ENCODE measurements at places on chromosomes 3 and 15.
A peak's percentile ranks its signal among the peaks of the same experiment; 100 is the strongest.

DNA sequence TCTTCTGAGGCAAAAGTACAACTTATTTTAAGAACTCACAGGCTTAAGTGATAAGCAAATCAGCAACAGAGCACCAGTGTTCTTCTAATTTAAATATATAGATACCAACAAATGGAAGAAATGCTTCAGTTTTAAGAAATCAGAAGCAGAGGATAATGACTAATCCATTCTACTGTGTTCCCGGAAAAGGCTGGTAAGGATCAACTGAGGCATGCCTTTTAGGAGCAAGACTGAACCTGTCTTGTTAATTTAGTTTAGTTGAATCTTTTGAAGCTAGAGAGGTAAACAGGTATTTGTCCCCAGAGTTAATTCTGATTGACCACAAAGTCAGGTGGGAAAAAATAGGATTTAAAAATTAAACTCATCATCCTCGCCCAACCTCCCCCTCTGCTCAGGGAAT lies 51.8 kb downstream of the TAMM41 start:
- DNase-seq: no peak

- DNase-seq: no peak
Observed at GRCh38 chr15:58052334-58052733, 13.2 kb downstream of the ALDH1A2 start.

DNA sequence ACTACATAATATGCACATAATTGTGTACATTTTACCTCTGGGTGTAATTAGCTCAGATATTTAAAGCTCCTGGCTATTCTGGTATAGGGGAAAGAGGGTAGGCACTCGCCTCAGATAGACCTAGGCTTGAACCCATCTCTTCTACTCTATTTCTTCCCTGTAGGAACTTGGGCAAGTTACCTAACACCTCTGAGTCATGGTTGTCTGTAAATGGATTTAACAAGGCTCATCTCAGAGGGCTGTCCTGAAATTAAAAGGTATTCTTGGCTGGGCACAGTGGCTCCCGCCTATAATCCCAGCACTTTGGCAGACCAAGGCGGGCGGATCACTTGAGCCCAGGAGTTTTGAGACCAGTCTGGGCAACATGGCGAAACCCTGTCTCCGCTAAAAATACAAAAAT lies 30.7 kb downstream of the NANOGP8 start:
- DNase-seq: no peak

GRCh38 chr3:108102420-108103039 lies 11.7 kb upstream of the CD47 start:
- no peak for DNase-seq

DNA sequence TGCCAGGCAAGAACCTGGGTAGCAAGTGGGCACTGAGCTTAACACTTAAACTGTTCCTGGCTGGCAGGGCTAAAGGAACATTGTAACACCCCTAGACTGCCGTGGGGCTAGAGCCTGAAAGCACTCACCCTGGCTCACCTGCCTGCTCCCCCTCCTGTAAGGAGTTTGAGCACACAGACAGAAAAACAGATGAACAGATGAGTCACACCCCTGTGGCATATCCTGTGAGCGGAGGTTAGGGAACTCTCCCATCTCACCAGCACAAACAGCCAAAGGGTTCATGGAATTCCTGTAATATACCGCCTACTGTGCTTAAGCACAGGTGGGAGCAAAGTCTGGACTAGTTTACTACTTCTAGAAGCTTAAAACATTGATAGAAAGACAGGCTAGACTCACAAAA lies 300.1 kb downstream of the ROBO1 start:
- DNase-seq: no peak

- DNase-seq: no peak
Observed at GRCh38 chr3:150968341-150969035, 4.0 kb downstream of the CLRN1 start.

GRCh38 chr3:130975251-130975650 lies 51.4 kb downstream of the ASTE1 start:
- DNase-seq: no peak

DNA sequence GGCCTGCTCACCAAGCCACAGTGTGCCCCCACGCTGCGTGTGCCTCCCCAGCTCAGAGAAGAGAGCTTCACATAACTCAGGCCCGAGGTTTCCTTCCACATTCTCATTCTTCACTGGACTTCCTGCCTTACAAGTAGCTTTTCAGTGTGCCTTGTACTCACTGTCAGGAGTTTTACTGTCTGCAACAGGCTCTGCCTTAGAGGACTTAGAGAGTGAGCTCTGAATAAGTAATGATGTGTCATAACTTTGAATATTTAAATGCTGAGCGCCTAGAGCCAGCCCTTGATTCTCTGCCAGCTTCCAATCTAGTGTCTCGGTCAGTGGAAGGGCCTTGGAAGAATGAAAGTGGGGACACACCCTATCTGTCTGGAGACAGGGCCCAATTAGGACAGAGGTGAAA lies 41.8 kb downstream of the ITGB5 start:
- no peak for DNase-seq

DNA sequence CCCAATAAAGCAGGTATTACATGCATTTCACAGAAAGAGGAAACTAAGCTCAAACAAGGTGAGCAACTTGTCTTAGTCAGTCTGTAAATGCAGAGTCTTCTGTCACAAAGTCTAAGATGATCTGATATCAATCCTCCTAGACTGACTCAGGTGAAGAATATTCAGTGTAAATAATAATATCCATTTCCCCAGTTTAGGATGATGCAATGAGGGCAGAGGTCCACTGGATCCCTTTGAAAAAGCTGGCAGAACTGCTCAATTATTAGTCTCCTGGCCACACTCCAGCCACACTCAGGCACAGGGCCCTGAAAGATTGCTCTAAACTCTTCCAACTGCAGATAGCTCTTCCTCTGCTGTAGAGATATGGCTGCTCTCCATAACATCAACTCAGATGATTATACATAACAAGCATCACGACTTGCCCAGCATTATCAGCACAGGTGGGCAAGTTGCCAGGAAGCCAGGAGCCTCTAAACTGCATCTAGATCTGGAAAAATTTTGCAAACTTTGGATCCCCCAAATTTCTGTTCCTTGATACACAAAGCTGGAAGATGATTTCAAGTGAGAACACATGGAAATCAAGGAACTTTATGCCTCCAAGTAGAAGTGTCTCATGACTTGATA lies 129.8 kb upstream of the CPNE4 start:
- DNase-seq: no peak

- DNase-seq: no peak
Observed at GRCh38 chr3:39208463-39209055, 16.2 kb upstream of the XIRP1 start.

DNA sequence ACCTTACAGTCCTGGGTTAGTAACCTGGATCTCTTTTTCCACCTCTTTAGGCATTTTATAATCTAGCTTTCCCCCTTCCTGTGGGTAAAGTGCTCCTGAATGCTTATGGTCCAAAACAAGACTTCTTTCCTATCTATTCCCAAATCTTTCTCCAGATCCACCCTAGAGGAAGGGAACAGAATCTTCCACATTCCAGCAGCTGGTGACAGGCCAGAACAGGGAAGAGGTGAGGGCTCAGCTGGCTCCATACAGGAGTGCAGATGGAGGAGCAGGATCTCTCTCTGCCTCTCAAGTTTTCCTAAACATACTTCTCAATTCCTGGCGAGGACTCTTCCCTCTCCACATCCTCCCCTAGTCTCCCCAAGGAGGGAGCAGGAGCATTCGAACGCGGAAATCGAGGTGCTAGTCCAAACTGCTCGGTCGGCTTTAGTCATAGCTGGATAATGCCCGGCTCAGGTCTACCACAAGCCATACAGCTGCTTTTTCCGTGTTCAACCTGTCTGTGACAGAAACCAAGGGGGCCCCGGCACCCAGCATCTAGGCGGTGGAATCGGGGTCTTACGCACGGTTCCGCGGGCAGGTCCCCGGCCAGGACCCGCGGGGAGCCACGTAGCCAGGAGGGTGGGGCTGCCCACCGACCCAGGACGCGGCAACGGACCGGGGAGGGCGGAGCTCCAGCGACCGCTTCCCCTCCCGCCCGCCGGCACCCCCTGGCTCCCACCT lies 4.0 kb downstream of the RASSF1 start:
- peak; percentile 58 for DNase-seq

DNA sequence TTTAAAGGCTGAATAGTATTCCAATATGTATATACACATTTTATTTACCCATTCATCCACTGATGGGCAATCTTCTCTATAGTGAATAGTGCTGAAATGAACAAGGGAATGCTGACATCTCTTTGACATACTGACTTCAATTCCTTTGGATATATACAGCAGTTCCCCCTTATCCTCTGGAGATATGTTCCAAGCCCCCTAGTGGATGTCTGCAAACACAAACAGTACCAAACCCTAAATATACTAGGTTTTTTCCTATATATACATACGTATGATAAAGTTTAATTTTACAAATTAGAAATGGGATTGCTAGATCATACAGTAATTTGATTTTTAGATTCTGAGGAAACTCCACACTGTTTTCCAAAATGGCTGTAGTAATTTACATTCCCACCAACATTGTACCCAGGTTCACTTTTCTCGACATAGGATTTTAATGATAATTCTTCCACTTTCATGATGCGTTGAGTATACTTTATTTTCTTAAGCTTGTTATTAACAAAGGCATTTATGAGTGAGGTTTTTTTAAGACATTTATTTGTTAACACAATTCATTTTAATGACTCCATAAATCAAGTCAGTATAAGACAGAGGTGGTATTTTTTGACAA lies 38.2 kb downstream of the VPS13C start:
- DNase-seq: no peak

DNA sequence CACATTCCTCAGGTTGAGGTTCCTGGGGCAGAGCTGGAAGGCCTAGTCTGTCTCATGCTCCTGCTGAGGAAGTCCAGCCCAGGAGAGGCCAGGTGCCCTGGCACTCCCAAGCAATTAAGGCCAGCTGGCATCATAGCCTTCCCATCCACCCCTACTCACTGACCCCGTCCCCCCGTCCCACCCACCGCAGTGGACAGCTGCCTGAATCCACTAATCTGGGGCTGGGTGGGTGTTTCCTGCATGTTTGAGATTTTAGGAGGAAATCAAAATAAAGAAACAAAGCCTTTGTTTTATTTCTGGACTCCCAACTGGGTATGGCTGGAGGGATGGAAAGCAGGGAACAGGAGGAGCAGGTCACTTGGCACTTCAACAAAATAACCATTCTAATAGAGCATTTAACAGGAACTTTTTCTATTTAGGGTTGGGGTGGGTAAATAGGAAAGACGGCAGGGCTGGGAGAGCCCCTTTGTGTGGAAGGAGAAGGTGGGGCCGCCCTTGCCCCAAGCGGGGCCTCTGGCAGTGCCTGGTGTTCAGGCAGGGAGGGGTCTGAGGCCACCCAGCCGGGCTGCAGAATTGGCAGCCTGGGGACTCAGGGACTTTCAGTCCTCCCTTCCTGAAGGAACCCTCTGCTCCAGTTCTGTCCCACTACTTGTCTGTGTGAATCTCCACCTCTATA lies 8.5 kb downstream of the MRAS start:
- DNase-seq: no peak

DNA sequence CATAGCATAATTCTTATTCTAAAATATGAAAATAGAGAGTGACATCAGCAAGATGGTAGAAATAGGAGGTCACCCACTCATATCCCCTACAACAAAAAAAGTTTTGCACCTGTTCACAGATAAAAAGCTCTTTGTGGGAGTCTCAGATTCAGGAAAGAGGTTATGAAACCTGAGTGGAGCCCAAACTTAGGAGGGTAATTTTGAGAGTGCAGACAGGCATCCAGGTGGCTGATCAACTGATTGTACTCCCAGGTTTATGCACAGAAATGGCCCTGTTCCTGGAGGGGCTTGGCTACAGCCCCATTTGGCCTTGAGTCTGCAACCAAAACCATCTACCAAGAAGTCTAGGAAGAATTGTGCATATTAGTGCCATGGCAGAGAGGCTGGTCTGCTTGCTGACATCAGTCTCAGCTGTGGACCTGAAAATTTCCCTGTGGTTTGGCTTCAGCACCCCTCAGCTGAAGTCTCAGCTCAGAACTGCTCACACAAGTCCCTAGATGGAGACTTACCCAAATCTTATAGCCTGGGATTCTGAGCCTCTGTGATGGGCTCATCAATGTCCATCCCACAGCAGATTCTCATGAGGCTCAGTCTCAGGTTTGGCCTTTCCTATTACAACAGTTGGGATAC lies 291.6 kb downstream of the IL20RB start:
- no peak for DNase-seq

DNA sequence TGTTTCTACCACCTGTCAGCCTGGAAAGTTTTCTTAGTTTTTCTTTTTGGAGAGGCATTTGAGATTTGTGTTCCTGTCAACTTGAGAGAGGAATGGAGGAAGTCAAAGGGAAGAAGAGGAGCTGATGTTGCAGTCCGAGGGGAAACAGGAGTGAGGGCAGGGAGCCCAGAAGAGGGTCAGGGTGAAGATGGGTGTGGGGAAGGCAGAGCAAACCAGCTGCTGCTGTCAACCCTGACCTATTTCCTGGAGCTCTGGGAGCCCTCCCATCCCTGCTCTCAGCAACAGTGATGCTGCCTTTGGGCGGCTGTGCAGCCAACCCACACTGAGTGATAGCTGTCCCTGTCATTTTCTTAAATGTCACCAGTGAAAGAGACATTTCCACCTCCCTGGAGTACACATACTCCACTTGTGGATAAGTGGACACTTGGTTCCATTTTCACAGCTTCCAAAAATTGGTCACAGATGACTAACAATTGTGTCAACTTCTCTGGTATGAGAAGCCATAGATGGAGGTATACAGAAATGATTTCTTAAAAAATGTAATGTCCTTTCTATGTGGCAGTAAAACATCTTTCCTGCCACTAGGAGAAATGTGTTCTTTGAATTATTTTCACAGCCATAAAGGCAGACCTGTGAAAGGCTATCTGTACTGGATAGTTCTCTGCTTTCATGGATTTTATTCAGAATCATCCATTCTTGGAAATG lies 556.3 kb upstream of the TBL1XR1 start:
- no peak for DNase-seq

GRCh38 chr15:58715266-58715917 lies 34.1 kb downstream of the ADAM10 start:
- no peak for DNase-seq

- DNase-seq: no peak
Observed at GRCh38 chr15:44385344-44385942, 42.0 kb upstream of the CTDSPL2 start.

GRCh38 chr3:13514639-13515435 lies 34.1 kb upstream of the FBLN2 start:
- no peak for DNase-seq

- no peak for DNase-seq
Observed at GRCh38 chr15:92158426-92158825, 235.3 kb upstream of the ST8SIA2 start.

DNA sequence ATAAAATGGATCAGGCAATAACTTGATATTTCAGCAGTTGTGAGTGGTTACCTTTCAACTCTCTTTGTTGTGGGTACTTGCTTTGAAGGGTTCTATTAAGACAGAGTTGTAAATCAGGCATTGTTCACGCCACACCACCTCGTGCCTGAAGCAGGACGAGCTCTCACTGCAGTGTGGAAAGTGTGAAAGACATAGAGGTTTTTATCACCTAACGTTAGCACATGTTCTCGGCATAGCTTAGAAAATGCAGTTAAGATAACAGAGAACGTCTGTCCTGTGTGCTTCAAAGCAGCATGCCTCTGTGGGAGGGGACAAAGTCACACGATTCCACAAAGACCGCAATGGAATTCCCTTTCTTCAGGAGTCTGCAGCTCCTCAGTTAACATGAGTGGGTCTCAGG lies 7.8 kb downstream of the ADAMTS17 start:
- DNase-seq: no peak
